ENCODE measurements at places on chromosomes 5 and 9.

GRCh38 chr5:157690690-157691433 is 19.5 kb downstream of the C5orf52 start:
- no peak for DNase-seq

DNA sequence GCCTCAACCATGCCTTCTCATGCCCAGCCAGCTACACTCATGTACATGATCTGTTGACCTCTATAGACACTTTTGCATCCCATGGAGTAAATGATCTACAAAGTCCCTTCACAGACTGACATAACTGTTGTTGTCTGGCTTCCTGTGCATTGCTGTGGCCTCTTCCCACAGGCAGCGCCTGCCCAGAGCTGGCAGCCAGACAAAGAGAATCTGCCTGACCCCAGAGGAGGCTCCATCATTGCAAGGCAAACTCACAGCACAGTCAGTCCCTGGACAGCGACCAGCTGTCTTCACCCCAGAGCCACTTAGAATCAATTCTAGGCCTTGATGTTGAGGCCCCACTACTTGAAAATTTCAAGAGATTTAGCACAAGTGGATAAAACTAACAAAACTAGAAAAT is 65.5 kb downstream of the INSYN2B start:
- no peak for DNase-seq

- no peak for DNase-seq
Observed at GRCh38 chr9:81379655-81380054, 309.7 kb downstream of the TLE1 start.

- DNase-seq: no peak
Observed at GRCh38 chr5:63255594-63255993, 677.0 kb downstream of the LRRC70 start.

DNA sequence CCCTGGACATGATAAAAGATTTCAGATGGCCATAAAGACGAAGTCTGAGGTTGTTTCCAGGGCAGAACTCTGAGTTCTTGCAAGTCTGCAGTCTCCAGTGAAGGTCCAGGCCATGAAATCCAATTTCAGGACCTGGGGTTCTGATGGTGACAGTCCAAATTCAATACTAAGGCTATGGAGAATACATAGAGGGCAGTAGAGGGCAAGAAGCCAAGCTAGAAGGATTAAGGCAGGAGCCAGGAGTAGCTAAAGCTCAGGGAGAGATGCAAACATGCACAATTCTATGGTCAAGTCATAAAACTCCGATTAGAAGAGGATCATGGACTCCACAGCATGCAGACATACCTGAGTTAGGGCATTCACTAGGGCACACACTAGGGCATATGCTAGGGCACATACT is 11.4 kb downstream of the SLIT3 start:
- no peak for DNase-seq

All from heart left ventricle (tissue), 16 donors.